ENCODE measurements at places on chromosomes 5 and 9.

DNA sequence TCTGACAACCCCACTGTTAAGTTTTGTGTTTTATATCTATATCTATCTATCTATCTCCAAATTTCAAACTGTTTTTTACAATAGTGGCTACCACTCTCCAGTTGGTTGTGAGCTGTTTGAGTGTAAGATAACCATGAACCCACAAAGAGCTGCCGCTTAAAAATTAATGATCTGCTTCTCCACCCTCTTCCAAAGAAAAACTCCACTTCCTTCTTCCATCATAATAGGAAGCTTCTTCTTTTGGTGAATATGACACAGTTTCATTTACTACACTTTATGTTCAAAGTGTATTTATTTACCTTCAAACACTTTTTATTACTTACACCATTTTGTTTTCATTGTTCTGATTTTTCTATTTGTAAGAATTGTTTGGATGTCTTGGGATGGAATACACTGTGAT is 37.9 kb downstream of the SPZ1 start:
- no peaks in the 10 kb centered on the region for H3K27me3 ChIP-seq
- H3K27ac ChIP-seq = no peak overlapping the region
- DNase-seq = no peak
- no peaks in the 10 kb centered on the region for H3K36me3 ChIP-seq
- no peaks in the 10 kb centered on the region for H3K4me1 ChIP-seq
- H3K4me3 ChIP-seq = no peak overlapping the region

GRCh38 chr9:134057751-134058701 is 9.8 kb downstream of the BRD3 start:
- H3K27me3 ChIP-seq = no peaks in the 10 kb centered on the region
- no peak for DNase-seq
- H3K4me1 ChIP-seq = peaks cover 32% of the 10 kb centered on the region
- no peak overlapping the region for H3K4me3 ChIP-seq
- no peak overlapping the region for H3K27ac ChIP-seq
- no peaks in the 10 kb centered on the region for H3K36me3 ChIP-seq

DNA sequence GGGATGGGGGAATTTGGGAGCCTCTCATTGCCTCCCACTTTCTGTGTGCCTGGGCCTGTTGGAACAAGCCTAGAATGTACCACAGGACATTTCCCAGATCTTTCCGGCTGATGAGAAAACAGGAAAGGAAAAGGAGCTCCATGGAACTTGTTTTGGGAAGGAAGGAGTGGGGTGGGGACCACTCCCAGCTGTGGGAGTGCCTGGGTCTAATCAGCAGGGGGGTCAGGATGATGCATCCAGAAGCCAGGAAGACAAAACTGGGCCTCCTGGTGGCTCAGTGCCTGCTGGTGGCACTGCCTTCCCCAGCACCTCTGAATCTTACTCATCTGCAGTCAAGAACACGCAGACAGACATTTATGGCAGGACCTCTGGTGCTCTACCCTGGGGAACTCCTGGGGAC is 2.8 kb downstream of the SMIM33 start:
- H3K36me3 ChIP-seq = peaks cover 13% of the 10 kb centered on the region
- no peaks in the 10 kb centered on the region for H3K27me3 ChIP-seq
- H3K4me3 ChIP-seq = no peak overlapping the region
- peaks cover 58% of the 10 kb centered on the region for H3K4me1 ChIP-seq

GRCh38 chr5:38447786-38448185 is 108.7 kb downstream of the LIFR start:
- H3K27me3 ChIP-seq = peaks cover 78% of the 10 kb centered on the region
- DNase-seq = no peak
- H3K36me3 ChIP-seq = no peaks in the 10 kb centered on the region

GRCh38 chr9:70085241-70085640 is 41.6 kb downstream of the MAMDC2 start:
- no peaks in the 10 kb centered on the region for H3K4me1 ChIP-seq
- H3K27ac ChIP-seq = no peak overlapping the region
- peaks cover 5% of the 10 kb centered on the region for H3K27me3 ChIP-seq
- no peak for DNase-seq

GRCh38 chr9:94783102-94783682 is 56.7 kb downstream of the AOPEP start:
- no peak overlapping the region for H3K27ac ChIP-seq
- peak; percentile 23 for DNase-seq
- peaks cover 12% of the 10 kb centered on the region for H3K4me1 ChIP-seq
- H3K27me3 ChIP-seq = no peaks in the 10 kb centered on the region
- no peaks in the 10 kb centered on the region for H3K36me3 ChIP-seq
- no peak overlapping the region for H3K4me3 ChIP-seq
